ENCODE measurements at places on chromosomes 13 and 19. TPM values are rescaled to one million over a fixed set of nuclear protein-coding genes. Genes with fewer than 3 reads are reported as not detected.

ZNF878 gene
- total RNA-seq, result not detected

ADAMTSL5 gene
- total RNA-seq, result 3.4 TPM

ALG11 gene
- 5.7 TPM for total RNA-seq

IRGC gene
- total RNA-seq, result not detected

RFPL4A gene
- total RNA-seq, result 0.53 TPM

LAIR2 gene
- not detected for total RNA-seq

POSTN gene
- not detected for total RNA-seq

GRIN2D gene
- total RNA-seq, result 8.0 TPM

CEACAM3 gene
- not detected for total RNA-seq

ZNF611 gene
- total RNA-seq, result 2.6 TPM

MRPL57 gene
- 24.8 TPM for total RNA-seq

OR7D2 gene
- not detected for total RNA-seq

SPACA4 gene
- total RNA-seq, result 0.31 TPM

LIPE gene
- total RNA-seq, result 2.9 TPM

IGSF23 gene
- 0.66 TPM for total RNA-seq

All from A549 treated with GW870086 at 1 μM for 4 hours (cell line).